ENCODE measurements at places on chromosomes 12 and 14.

DNA sequence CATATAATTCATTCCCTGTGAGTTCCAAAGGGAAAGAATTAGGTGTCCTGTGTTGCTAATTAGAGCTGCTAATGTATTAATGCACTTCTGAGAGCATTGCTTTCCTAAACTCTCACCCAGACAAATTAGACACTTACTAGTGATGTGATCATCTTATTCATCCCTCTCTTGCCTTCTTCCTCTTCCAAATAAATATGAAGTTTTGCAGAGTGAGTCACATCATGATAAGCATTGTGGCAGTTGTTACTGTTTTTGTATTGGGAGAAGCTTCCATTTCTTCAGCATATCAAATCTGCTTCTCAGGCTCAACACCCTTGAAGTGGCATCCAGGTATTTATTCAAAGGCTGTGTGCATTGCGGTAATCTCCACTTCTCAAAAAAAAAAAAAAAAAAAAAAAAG, 37.3 kb upstream of the E2F7 start:
- DNase-seq = no peak

- peak; percentile 6 for DNase-seq
Measured at GRCh38 chr14:94548999-94549985, 11.9 kb upstream of the SERPINA4 start.

GRCh38 chr12:124898200-124898922, 16.1 kb downstream of the UBC start:
- peak; percentile 21 for DNase-seq

GRCh38 chr14:100523843-100524169, 63.4 kb downstream of the BEGAIN start:
- no peak for DNase-seq

DNA sequence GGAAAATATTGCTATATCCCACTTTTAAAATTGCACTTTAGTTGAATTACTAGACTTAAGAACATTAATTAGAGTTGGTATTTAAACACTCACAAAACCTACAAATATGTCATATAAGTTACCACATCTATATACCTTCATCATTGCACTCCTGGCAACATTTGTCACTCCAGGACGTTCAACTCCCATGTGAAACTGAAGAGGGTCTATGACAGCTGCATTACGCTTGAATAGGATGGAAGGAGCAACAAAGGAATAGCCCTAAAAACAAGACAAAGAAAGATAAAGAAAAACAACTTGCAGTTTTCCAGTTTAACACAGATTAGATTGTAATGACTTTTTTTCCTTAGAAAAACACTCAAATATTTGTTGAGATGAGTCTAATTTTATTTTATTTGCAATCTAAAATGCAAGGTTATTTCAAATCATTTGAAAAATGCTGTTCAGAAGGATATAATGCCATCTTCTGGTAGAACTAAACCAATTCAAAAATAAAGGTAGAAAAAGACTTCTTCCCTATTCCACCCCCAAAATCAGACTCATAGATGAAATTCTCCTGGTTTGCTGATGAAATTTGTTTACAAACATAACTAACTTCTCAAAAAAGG, 84.3 kb upstream of the TTC7B start:
- DNase-seq = no peak

GRCh38 chr12:113270709-113271009, 49.4 kb downstream of the TPCN1 start:
- no peak for DNase-seq

DNA sequence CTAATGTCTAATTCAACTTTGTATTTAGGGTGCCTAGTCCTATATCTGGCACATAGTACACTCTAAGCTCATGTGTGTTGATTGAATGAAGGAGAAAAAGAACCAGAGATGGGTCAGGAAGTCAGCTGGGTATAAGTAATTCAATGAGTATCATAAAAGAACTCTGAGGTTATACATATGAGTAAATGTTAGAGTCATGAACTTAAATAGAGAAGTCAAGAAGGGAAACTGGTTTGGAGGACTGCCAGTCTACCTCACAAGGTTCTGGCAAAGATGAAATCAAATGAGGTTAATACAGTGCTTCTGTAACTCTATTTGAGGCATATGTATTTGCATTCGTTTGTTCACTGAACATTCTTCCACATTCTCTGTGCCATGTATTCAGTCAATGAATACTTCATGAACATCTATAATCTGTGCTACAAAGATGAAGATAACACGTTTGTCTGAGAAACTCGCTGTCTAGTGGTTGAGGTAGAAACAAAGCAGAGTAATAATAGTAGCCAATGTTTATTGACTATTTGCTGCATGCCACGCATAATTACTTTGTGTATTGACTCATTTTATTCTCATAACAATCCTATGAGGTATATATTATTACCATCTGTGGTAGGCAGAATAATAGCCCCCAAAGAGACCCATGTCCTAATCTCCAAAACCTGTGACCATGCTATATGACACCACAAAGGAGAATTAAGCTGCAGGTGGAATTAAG, 88.9 kb downstream of the PTGER2 start:
- DNase-seq = no peak

- DNase-seq = no peak
Measured at GRCh38 chr12:116146386-116146785, 131.1 kb downstream of the MED13L start.

DNA sequence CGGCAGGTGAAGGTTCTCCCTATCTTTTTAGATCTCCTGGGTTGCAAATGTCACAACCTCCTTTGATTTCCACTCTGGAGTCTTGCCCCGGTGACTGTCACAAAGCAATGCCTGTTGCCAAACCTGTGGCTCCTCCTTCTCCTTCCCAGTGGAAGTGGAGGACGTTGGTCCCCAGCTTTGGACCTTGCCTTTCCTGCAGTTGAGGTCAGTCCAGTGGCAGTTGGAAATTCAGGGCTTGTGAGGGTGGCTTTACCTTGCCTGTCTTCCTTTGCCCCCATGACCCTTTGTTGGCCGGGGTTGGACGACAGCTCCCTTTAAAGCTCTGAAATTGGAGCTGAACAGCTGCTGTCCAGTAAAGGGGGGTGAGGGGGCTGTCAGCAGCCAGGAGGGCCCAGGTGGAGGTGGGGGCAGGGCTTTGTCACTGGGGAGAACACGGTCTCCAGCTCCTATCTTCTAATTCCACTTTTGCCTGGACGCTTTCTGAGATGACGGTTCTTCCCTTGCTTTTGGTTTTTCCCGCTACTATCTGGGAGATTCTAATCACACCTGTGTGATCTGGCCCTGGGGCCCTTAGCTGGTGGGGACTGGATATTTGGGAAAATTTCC, 4.1 kb downstream of the TEAD4 start:
- no peak for DNase-seq

- DNase-seq = no peak
Measured at GRCh38 chr14:89085737-89086382, 261.4 kb downstream of the TTC8 start.

- DNase-seq = no peak
Measured at GRCh38 chr14:85531587-85532373, 1.8 kb downstream of the FLRT2 start.

DNA sequence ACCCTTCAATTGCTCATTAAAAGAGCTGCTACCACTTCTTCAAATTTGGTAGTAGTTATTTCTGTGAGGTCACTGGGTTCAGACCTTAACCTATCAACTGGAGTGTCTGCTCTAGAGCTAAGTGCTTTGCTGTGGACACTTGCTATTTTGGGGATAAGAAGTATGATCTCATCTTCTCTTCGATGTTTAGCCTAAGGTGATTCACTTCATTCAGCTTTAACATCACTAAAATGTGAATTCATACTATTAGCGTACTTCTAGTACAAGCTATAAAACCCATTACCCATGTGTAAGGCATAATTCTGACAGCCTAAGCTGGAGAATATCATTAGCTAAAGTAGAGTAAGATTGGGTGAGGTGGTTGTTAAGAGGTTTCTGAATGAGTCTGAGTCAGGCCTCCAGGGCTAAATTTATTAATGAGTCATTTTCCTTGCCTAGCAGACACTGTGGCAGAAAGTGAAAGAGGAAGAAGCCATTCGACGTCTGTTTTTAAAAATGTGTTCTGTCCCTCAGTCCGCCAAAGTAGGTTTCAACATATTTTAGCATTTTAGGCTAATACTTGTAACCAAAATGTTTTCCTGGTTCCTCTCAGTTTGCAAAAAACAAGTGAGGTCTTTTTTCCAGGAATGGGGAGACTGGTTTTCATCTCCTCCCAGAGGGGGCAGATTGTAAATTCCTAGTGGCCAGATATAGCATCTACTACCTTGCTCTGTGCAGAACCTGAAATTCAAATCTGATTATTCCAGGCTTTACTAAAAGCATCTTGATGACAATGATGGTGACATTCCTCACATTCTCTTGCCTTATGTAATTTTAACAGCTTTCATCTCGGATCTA, 103.6 kb downstream of the SSPN start:
- no peak for DNase-seq

- DNase-seq = no peak
Measured at GRCh38 chr12:94211021-94211420, 62.6 kb downstream of the PLXNC1 start.

DNA sequence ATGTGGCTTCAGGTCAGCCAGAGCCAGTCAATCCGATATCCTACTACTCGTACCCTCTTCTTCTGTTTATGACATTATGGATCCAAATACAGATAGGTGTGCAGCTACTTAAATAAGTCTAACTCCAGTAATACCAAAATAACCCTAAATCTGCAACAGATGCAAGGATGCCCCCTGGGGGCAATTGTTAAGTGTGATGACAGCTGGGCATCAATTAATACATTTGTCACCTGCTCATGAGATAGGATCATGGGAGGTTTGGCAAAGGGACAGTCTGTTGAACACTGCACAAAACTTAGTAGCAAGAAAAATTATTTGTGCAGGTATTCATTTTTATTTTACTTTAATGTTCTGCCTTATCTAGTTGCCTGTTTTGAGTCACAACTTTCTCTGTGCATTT, 83.2 kb downstream of the SLC38A6 start:
- no peak for DNase-seq
